ENCODE measurements at places on chromosomes 5 and 9.

GRCh38 chr5:145937432-145938250 is 1.3 kb downstream of the SH3RF2 start:
- no peak for DNase-seq

- DNase-seq = no peak
These were observed 214.3 kb downstream of the ARHGAP26 start for GRCh38 chr5:142984525-142984924.

- peak; percentile 83 for DNase-seq
These were observed 20.6 kb downstream of the TCOF1 start for GRCh38 chr5:150377964-150378694.

DNA sequence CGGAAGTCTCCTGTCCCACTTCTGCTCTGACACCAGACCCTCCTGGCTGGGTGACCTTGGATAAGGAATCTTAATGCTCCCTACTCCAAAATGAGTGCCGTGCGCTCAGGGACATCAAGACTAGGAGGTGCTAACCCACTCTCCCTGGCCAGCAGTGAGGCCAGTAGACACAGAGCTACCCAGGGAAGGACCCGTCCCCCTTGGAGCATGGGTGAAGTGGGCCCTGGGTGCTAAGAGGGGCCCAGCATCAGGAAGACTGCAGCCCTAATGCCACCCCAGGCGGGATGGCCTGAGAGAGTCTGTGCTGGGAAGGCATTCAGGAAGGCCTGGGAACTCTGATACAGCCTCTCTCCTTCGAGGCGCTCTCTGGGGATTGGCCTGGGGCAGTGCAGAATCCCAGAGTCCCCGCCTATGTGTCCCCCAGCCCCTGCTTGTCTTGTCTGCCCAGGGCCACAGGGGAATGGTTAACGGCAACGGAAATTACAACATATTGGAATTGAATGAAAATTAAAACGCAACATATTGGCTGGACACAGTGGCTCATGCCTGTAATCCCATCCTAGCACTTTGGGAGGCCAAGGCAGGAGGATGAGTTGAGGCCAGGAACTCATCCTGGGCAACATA is 29.7 kb upstream of the RNU6ATAC start:
- DNase-seq = no peak

- peak; percentile 57 for DNase-seq
These were observed 35.6 kb downstream of the RASEF start for GRCh38 chr9:83027153-83027891.

Measured in adipocyte (in vitro differentiated cells).